NCI-H1105 treated with DMSO at 0.1 percent for 48 hours (cell line): ENCODE measurements at places on chromosomes 1 and 21.

GRCh38 chr1:116721451-116722007 is 32.7 kb upstream of the CD2 start:
- no peak for DNase-seq

GRCh38 chr1:219945795-219946194 is 17.4 kb upstream of the SLC30A10 start:
- DNase-seq: no peak

DNA sequence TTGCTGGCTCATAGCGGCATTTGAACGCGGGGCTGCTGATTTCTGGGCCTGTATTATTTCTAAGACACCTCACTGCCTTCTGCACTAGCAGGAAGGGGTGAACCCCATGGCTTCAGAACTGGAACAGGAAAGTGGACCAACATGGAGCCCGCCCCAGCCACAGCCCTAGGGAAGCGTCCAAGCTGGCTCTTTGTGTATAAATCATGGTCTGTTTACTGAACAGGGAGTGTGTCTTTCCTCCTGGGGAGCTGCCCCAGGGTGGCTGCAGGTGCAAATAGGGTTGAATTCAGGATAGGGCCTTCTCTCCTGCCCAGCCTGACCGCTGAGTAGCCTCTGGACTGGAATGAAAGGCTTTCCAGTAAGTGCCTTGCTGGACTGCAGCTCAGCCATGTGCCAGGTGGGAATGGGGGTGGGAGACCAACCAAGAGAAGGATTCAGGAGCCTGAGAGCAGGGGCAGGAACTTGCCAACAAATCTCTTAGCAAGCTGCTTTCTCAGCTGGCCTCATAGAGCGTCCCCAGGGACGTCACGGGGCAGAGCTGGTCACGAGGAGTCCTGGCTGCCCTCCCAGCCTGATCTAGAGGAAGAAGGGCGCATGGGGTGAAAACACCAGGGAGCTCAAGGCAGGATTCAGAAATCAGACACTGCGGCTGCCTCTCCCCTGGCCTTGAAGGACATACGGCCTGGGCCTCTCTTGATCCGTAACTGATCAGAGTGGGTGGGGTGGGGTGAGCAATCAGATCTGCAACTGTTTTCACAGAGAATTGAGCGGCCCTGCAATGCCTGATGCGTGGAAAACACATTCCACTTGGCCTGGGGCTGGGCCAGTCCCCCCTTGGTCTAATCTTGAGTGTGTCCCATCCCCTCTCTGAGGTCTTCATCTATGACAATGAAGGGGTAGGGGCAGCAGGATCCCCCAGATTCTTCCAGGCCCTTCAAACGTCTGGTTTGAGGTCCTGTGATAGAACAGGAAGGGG is 56.5 kb upstream of the SELENON start:
- DNase-seq: no peak

DNA sequence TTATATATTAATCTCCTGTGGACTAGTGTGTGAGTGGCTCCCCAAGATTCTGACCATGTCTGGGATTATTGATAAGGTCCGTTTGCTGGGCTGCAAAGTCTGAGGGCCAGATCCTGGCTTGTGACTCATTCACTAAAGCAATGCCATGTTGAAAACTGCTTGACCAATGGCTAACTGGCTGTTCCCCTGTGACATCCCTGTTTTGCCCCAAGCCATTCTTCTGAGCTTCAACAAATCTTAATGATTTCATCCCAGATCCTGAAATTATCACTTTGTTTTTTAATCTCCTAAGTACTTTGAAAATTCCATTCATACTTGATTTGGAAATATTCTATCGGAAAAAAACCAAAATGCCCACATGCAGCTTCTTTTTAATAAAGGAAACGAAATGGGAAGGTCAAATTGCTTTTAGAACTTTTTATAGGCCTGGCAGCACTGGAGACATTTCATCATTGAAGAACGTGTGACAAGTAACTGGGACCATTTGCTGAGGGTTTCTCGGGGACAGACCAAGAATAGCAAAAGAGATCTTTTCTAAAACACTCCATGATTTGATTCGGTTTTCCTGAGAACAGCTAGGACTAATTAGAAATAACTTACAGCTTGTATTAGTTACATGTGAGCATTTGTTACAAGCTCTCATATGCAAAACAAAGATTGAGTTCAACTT is 121.3 kb downstream of the TGFB2 start:
- DNase-seq: no peak

GRCh38 chr1:114979278-114979891 is 50.2 kb upstream of the TSHB start:
- DNase-seq: peak; percentile 48

- DNase-seq: peak; percentile 47
These were observed 240.1 kb downstream of the NPHP4 start for GRCh38 chr1:5751833-5752745.

DNA sequence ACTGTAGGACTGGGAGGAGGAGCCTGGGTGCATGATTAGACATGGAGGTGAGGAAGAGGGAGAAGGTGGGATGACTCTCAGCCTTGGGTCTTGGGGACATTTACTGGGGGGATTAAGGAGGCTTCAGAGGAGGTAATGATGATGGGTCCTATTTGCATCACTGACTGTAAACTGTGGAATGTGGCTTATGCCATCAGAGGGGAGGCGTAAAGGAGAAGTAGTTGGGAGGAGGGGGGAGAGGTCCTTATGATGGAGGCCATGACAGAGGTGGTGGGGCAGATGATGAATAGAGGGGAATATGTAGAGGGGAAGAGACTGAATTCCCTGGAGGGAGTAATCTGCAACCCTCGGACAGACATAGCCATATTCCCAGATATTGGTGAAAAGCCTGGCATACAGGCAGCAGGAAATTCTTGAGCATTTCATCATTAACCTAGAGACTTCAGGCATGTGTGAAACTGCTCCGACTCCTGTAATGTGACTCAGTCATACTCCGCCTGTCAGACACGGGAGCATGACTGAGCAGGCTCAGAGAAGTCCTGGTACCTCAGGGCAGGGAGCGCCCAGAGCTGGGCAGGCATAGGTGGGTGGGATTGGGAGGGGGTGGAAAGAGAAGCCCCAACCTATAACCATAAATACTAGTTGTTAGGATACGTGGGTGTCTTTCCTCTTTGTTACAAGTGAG is 8.0 kb upstream of the LCE5A start:
- no peak for DNase-seq

- DNase-seq: no peak
These were observed 14.2 kb downstream of the THRAP3 start for GRCh38 chr1:36238433-36238832.

- no peak for DNase-seq
These were observed 12.3 kb downstream of the NCF2 start for GRCh38 chr1:183577897-183578465.

DNA sequence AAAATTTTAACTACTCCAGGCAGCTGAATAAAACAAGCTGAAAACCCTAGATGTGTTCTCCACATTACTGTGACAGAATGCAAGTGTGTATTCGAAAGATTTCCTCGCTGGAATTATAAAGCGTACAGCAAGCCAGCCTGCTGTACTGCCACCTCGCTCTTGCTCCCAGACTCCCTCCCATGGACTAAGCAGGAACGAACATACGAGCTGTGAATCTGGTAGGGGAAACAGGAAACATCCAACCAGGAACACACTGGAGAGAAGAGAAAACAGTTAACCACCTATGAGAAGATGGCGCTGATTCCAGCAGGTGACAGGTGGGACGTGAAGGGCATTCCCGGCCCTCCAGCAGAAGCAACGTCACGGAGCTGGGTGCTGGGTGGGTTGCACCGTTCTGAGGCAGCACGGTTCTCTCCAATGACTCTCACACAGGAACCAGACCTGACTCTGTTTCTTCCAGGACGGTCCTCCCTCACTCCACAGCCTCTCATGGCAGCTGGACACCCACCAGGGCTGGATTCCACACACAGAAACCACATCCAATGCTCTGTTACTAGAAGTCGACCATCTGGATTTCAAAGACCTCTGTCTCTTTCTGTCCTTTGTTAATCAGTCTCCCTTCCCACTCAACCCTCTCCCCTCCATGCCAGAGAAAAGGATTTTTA is 219.2 kb downstream of the RERE start:
- DNase-seq: peak; percentile 80
